ENCODE measurements at places on chromosomes 1 and 21.

DNA sequence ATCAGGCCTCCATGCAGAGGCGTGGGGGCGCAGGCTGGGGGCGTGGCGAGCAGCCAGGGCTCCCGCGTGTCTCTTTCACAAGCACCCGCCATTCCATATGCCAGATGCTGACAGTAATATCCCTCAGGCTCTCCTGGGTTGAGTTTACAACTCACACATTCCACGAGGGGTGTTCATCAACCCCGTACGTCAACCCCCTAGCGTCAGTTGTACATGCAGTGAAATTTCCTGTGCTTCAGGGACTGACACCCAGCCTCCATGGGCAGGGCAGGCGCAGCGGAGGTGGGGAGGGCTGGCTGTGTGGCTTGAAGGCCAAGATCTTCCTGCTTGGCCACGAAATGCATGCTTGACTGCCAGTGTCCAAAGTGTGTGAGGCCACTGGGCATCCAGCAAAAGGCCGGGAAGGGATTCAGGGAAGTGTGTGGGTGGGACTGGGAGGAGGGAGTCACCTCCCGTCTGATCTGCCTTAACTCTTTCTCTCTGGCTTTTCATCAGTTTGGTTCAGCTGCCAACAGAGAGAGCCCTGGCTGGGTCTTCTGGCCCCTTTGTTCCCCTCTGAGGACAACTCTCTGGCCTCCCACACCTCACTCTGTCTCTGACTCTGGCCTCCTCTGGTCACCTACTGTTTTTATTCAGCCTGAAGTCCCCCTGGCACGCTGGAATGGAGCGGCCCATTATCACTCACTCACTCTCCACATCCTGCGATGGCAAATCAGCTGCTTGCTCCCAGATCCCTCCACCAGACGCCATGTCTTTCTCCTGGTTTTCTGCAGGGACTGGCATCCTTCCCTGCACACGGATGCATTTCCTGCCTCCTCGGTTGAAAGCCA lies 33.8 kb downstream of the CLIC6 start:
- no peak for DNase-seq

DNA sequence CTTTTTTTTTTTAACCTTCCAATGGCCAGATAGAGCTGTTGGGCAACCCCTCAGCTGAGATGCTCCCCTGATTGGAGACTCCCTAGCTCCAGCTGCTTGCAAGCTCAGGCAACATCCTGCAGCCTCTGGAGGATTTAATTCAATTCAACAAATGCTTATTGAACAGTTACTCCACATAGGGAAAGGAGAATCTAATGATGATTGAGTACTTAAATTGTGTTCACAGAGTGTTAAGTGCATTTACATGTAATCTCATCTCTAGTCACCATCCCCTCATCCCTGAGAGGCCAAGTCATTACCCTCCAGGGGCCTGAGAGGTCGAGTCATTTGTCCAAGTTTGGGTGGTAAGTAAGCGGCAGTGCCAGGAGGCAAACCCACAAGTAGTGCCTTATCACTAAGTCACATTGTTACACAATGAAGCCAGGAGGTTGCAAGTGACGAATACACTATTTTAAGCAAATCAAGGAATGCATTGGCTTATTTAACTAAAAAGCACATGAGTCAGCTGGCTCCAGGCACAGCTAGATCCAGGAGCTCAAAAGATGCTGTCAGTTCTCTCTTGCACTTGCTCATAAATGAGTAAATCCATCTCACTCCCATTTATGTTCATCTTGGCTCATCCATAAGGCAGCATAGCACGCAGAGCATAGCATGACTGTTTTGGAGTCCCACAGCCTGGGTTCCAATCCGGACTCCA lies 64.3 kb downstream of the OPTC start:
- DNase-seq: no peak

DNA sequence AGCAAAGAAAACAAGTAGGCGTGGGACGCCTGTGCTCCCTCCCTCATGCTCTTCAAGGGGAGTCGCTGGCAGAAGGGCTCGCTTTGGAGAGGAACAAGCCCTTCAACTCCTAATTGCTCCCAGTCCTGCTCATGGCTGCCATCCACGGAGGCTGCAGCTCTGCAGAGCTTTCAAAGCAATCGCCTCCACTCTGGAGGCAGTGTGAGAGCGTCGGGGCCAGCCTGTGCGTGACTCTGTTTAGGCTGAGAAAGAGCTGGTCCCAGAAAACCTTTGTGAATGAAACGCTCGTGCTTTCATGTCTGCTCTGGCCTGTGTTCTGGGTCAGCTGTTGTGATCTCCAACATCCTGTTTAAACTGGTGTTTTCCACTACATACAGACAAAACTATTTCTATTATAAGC lies 23.9 kb upstream of the RUNX1 start:
- DNase-seq: no peak

DNA sequence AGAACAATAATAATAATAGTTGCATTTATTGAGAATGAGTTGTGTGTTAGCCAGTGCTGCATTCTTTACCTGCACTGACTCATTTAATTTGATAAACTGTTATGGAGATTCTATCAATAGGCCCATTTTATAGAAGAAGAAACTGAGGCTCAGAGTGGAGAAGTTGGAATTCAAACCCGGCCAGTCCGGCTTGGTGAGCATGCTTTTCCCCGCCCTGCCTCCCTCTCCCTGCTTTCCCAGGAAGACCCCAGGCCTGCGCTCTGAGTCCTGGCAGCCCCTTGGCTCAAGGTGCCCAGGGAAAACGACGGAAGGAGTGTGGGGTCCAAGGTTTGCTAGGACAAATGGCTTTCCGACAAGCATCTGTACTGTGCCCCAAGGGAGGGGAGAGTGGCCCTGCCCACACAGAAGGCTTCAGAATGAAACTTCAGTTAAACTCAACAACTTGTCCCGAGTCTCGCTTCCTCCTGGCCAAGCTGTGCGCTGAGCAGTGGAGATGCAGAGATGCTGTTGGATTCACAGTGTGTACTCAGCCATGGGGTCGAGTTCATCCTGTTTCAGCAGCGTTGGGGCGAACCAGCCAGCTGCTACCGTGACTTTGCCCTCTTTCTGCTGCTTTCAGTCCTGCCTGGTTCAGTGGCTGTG lies 23.3 kb upstream of the PADI6 start:
- DNase-seq: no peak

- DNase-seq: no peak
These were observed 119.7 kb downstream of the PPIAL4G start for GRCh38 chr1:148363439-148363810.

- no peak for DNase-seq
These were observed 26.4 kb downstream of the LHX4 start for GRCh38 chr1:180256341-180257027.

GRCh38 chr1:69994241-69994640 lies 211.1 kb downstream of the LRRC40 start:
- DNase-seq: no peak

DNA sequence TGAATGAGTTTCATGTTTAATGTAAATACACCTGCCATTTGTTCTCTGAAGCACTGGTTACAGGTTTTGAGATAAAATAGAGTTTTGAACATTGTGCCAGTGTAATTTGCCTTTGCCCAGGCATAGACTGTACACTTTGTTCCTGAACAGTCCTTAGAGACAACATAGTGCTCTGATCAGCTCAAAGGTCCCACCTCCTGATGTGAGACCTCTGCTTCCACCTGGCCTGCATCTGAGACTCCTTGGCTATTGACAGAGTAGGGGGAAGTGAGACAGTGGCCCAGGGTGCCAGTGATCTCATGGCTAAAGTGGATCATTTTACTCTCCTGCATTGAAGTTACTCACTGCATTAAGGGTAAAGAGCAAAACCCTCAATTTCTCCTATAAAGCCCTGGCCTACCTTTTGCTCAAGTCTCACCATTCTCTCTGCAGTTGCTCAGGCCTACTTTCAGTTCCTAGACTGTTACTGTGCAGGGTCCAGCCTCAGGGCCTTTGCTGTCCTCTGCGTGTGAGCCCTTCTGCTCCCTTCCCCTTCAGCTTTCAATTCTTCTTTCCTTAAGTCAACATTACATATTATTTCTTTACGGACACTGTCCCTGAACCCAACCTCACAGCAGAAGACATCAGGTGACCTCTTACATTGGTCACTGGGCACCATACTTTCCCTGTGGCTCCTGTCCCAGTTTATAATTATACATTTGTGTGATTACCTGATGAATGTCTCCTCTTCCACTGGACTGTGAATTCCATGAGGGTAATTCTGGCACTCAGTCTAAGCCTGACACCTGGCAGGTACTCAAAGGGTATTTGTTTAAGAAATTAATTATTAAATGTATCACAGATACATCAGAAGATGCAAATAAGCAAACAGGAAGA lies 142.9 kb downstream of the ROR1 start:
- no peak for DNase-seq

DNA sequence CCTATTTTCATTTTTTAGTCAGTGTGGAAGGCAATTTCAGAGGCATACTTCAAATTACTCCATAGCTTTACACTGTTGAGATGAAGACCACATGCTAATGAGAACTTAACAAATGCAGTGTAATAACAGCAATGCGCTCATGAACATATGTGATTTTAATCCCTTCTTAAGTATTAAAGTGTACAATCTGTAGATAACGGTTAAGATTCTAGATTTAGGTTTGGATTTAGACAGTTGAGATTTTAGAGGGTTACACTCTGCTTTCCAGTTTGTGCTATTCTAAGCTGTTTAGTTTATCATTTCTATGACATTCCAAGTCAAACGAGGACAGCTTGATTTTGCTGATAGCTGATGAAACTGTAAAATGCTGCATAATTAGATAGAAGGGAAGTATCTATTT lies 257.8 kb upstream of the CHRM3 start:
- no peak for DNase-seq

- DNase-seq: no peak
These were observed 25.3 kb upstream of the ATP5PO start for GRCh38 chr21:33940881-33941245.

GRCh38 chr1:27602462-27603308 lies 1.3 kb downstream of the AHDC1 start:
- DNase-seq: peak; percentile 32

Measured in effector memory CD8-positive, alpha-beta T cell (primary cell).